Natural killer cell treated with Interleukin-12 subunit alpha and Interleukin-12 subunit beta and Interleukin-15 and Interleukin-18, amount 100 ng/mL, for 72 hours (primary cell): ENCODE measurements at places on chromosomes 3 and 15.

DNA sequence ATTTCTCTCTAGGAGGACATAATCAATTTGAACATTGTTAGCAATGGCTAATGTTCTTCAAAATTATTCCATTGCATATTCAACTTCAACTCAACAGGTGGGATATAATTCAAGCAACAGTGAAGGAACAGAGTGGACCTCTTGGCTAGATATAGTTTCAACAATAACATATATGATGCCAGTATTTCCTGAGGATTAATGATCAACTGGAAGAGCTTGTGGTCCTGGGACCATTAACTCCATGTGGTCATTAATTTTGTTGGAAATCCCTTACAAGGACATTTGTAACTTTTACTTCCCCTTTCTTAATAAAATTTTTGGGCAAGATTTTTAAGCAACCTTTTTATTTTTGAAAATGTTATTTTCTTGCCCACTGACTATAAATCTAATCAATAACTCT lies 54.3 kb upstream of the ROBO2 start:
- H3K27me3 ChIP-seq = no peaks in the 10 kb centered on the region
- H3K4me3 ChIP-seq = no peak overlapping the region
- H3K4me1 ChIP-seq = no peaks in the 10 kb centered on the region
- H3K36me3 ChIP-seq = no peaks in the 10 kb centered on the region
- H3K27ac ChIP-seq = no peak overlapping the region

GRCh38 chr3:36501616-36502015 lies 121.3 kb downstream of the STAC start:
- peaks cover 4% of the 10 kb centered on the region for H3K36me3 ChIP-seq
- no peak overlapping the region for H3K4me3 ChIP-seq
- H3K4me1 ChIP-seq = no peaks in the 10 kb centered on the region

DNA sequence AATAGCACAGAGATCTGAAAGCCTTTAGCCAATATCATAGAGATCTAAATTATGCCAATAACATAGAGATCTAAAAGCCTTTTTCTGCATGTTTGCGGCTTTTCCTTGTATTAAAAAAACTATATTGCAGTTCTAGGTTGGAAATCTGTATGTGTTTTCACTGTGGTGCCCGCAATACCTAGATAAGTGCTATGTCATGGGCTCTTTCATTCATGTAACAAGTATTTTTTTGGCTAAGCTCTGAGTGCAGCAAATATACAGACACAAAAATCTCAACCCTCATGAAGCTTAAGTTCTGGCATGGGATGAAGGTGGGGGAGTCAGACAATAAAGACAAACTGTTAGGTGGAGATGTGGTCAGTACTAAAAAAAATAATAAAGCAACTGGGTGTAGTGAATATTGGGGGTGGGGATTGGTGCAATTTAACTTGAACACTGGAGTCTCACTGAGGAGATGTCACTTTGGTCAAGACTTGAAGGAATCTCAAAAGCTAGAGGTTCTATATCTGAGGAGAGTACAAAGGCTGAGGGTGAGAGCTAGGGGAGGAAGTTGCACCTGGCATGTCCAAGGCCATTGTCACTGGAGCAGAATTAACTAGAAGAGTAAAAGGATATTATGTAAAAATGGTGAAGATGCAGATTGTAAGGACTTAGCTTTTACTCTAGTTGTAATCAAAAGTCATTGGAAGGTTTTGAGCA lies 973 bp downstream of the BUB1B start:
- no peaks in the 10 kb centered on the region for H3K27me3 ChIP-seq
- no peak overlapping the region for H3K4me3 ChIP-seq
- no peak for DNase-seq

GRCh38 chr3:127822682-127823425 lies 539 bp upstream of the MGLL start:
- no peak overlapping the region for H3K27ac ChIP-seq
- no peak for DNase-seq
- peaks cover 6% of the 10 kb centered on the region for H3K4me1 ChIP-seq
- H3K36me3 ChIP-seq = peaks cover 2% of the 10 kb centered on the region
- peaks cover 37% of the 10 kb centered on the region for H3K27me3 ChIP-seq

DNA sequence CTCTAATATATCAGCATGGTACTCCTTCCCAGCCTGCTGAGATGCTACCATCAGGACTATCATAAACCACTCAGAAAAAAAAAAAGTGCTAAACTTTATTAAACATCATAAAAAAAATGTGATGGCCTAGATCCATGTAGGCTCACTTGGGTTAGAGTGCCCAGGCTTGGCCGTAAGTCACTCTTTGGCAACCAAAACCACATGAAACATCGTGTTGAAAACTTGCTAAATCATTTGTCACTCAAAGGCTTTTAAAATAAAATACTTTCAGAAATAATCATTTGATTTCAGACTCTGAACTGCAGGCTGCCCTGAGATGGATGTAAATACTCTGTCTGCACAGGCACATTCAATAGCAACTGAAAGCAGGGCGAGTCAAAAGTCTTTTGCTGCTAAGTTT lies 78.4 kb upstream of the WNT5A start:
- H3K4me1 ChIP-seq = no peaks in the 10 kb centered on the region
- H3K36me3 ChIP-seq = no peaks in the 10 kb centered on the region
- no peaks in the 10 kb centered on the region for H3K27me3 ChIP-seq
- H3K27ac ChIP-seq = no peak overlapping the region
- no peak for DNase-seq

GRCh38 chr15:101043911-101044624 lies 124.9 kb downstream of the LRRK1 start:
- no peak overlapping the region for H3K4me3 ChIP-seq
- DNase-seq = no peak
- no peaks in the 10 kb centered on the region for H3K36me3 ChIP-seq
- H3K4me1 ChIP-seq = no peaks in the 10 kb centered on the region
- H3K27me3 ChIP-seq = peaks cover 31% of the 10 kb centered on the region

DNA sequence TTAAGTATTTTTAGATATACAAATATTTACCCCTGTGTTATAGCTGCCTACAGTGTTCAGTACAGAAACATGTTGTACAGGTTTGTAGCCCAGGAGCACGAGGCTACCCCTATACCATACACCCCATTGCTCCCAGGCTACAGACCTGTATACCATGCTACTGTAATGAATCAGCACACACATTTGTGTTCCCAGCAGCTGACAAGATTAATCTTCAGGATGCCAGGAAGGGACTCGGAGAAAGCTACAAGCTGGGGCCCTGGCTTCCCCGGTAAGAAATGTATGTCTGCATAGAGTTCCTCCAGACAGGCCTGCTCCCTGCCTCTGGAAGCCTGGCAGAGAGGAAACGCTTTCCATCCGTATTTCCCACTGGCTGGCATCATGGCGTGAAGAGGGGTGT lies 136.5 kb downstream of the XXYLT1 start:
- H3K4me3 ChIP-seq = no peak overlapping the region
- no peak for DNase-seq
- no peak overlapping the region for H3K27ac ChIP-seq

GRCh38 chr15:31522028-31522427 lies 195.4 kb downstream of the KLF13 start:
- H3K27me3 ChIP-seq = no peaks in the 10 kb centered on the region
- H3K4me1 ChIP-seq = no peaks in the 10 kb centered on the region
- H3K4me3 ChIP-seq = no peak overlapping the region
- no peaks in the 10 kb centered on the region for H3K36me3 ChIP-seq
- DNase-seq = no peak

- no peak overlapping the region for H3K4me3 ChIP-seq
- DNase-seq = no peak
- H3K27me3 ChIP-seq = no peaks in the 10 kb centered on the region
- peak overlapping the region; percentile 5 for H3K27ac ChIP-seq
- peaks cover 31% of the 10 kb centered on the region for H3K4me1 ChIP-seq
- H3K36me3 ChIP-seq = no peaks in the 10 kb centered on the region
These were observed 274.2 kb downstream of the FOXP1 start for GRCh38 chr3:71309342-71309741.

GRCh38 chr3:73148682-73149081 lies 87.2 kb downstream of the EBLN2 start:
- no peaks in the 10 kb centered on the region for H3K27me3 ChIP-seq
- no peak overlapping the region for H3K27ac ChIP-seq
- H3K4me3 ChIP-seq = no peak overlapping the region
- DNase-seq = no peak
- no peaks in the 10 kb centered on the region for H3K36me3 ChIP-seq
- no peaks in the 10 kb centered on the region for H3K4me1 ChIP-seq

- H3K27me3 ChIP-seq = no peaks in the 10 kb centered on the region
- H3K27ac ChIP-seq = no peak overlapping the region
- no peaks in the 10 kb centered on the region for H3K36me3 ChIP-seq
- DNase-seq = no peak
These were observed 323.7 kb upstream of the AGTR1 start for GRCh38 chr3:148373961-148374360.

DNA sequence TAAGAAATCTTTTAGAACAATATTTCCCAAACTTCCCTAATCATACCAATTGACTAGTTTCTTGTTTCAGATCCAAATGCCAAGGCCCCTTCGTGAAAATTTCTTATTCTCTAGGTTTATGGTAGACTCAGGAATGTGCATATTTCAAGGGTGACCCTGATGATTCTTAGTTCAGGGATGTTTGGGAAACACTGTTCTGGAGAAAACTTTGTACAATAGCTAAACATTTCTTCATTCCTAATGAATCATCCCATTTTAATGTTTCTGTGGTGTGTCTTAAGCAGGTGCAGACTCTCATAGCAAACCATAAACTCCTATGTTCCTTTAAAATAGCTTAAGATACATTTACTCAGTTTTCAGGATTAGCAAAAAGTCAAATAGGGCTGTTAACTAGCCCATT lies 314.5 kb downstream of the TIGIT start:
- no peaks in the 10 kb centered on the region for H3K27me3 ChIP-seq
- H3K4me3 ChIP-seq = no peak overlapping the region
- H3K27ac ChIP-seq = no peak overlapping the region
- DNase-seq = no peak
- no peaks in the 10 kb centered on the region for H3K36me3 ChIP-seq
- H3K4me1 ChIP-seq = no peaks in the 10 kb centered on the region

GRCh38 chr3:134214239-134214638 lies 36.4 kb downstream of the RYK start:
- peaks cover 8% of the 10 kb centered on the region for H3K36me3 ChIP-seq
- H3K27me3 ChIP-seq = peaks cover 14% of the 10 kb centered on the region
- DNase-seq = no peak
- peaks cover 38% of the 10 kb centered on the region for H3K4me1 ChIP-seq
- H3K27ac ChIP-seq = no peak overlapping the region

DNA sequence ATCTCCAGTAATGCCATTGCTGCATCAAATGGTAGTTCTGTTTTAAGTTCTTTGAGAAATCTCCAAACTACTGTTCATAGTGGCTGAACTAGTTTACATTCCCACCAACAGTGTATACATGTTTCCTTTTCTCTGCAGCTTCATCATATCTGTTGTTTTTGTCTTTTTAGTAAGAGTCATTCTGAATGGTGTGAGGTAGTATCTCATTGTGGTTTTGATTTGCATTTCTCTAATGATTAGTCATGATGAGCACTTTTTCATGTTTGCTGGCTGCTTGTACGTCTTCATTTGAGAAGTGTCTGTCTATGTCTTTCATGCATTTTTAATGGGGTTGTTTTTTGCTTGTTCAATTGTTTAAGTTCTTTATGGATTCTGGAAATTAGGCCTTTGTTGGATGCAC lies 10.2 kb upstream of the GCSAM start:
- H3K27me3 ChIP-seq = peaks cover 6% of the 10 kb centered on the region
- H3K27ac ChIP-seq = peak overlapping the region; percentile 48
- no peak for DNase-seq
- peaks cover 32% of the 10 kb centered on the region for H3K36me3 ChIP-seq
- H3K4me1 ChIP-seq = peaks cover 8% of the 10 kb centered on the region

- H3K4me3 ChIP-seq = peak overlapping the region; percentile 80
- DNase-seq = no peak
- peak overlapping the region; percentile 46 for H3K27ac ChIP-seq
- H3K4me1 ChIP-seq = peaks cover 23% of the 10 kb centered on the region
- no peaks in the 10 kb centered on the region for H3K36me3 ChIP-seq
These were observed 1.2 kb upstream of the RYK start for GRCh38 chr3:134251731-134252391.

DNA sequence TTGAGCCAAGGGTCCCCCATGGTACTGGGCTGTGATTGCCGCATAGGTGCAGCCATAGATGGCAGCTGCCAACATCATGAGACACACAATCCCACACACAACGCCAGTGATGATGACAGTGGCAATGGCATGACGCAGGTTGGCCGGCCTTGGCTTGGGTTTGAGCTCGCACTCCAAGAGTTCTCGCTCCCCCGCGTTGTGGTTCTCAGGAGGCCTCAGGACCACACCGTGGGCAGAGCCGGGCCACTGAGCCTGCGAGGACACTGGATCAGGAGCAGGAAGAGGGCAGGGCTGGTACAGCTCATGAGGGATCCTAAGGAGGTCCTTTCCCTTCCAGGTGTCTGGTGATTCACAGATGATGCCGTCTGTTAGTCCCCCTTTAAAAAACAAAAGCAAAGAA lies 9.3 kb downstream of the LRTM1 start:
- H3K36me3 ChIP-seq = no peaks in the 10 kb centered on the region
- H3K27ac ChIP-seq = no peak overlapping the region
- H3K4me3 ChIP-seq = no peak overlapping the region
- H3K4me1 ChIP-seq = no peaks in the 10 kb centered on the region

DNA sequence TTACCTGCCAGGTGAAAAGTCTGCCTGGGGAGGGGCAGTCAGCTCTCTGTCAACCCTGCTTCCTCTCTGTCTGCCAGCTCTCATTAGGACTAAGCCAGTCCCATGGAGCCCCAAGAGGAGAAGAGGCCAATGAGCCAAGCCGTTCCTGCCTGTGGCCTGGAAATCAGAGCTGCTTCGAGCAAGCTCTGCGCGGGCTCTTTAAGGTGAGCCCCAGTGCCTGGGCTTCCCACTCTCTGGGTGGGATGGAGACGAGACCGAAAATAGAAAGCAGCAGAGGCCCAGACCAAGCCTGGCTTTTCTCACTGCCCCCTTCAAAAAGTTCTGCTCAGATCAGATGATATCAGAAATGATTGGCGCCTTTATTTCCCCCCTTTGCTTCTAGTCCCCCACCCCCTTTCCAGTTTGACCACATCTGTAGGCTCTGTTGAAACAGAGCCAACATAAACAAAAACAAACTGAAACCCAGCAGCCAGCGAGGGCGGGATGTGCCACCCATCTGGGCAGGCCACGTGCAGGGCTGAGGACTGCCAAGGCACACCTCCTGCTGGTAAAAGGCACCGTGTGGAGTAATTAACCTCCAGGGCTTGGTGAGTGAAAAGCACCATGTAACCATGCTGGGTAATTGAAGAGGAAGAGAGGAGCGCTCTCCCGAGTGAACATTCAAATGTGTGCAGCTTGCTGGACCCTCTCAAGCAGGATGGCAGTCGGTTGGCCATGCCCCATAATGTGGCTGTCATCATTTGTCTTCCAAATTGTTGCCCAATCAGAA lies 471.0 kb upstream of the PROK2 start:
- H3K4me3 ChIP-seq = no peak overlapping the region
- peaks cover 8% of the 10 kb centered on the region for H3K27me3 ChIP-seq
- no peaks in the 10 kb centered on the region for H3K4me1 ChIP-seq
- no peaks in the 10 kb centered on the region for H3K36me3 ChIP-seq
- no peak overlapping the region for H3K27ac ChIP-seq
- DNase-seq = no peak

DNA sequence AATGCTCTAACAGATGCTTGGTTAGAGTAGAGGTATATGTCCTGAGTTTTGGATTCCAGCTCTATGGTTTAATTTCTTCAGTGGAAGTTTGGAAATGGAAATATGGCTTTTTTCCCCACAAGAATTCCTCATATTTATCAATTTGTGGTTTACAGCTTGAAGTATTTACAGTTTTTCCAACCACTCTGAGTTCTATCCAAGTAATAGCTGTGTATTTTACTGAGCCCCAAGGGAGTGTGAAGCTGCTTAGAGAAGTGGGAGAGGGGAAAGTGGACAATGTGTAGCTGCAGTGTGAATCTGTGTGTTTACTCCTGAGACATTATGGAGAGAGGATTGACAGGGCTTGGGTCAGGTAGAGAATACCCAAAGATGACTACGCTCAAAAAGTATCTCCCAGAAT lies 54.5 kb downstream of the NEK11 start:
- no peak for DNase-seq
- no peaks in the 10 kb centered on the region for H3K27me3 ChIP-seq
- no peaks in the 10 kb centered on the region for H3K36me3 ChIP-seq
- peaks cover 8% of the 10 kb centered on the region for H3K4me1 ChIP-seq
- H3K27ac ChIP-seq = no peak overlapping the region
